ENCODE measurements at places on chromosomes 12 and 14.

DNA sequence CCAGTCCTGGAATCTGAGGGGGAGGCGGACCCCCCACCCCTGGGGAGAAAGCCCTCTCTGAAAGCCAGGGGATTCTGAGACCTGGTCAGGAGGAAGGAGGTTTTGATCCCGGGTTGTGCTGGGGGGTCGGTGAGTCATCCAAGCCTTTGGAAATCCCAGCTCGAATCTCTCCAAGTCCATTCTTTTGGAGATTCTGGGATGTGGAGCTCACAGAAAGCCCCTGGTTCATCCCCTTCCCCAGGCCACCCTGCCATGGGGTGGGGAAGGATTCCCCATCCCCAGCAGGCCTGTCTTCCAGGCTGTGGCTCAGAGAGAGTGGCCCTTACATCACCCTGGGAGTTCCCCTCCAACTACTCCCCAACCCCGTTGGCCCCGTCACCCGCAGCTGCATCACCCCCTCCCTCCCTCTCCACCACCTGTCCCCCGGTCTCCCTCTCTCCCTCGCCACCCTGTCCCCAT is 14.3 kb downstream of the EXOC3L4 start:
- peak; percentile 63 for DNase-seq

DNA sequence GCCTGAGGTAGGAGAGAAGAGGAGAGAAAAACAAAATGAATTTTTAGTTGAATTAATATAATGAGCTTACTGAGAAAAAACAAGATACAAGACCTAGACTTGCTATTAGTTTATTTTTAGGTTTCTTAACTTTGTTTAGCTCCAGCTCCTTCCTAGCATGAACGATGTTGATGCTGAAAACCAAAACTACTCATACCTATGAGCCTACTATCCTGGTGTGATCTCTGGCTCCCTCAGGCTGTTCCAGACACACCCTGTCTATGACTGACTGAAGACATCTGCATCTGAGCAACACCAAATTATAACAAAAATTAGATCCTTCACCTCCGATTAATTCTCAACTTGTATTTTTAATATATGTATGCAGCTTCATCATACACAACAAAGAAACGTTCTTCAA is 190.4 kb downstream of the SLC5A8 start:
- no peak for DNase-seq

DNA sequence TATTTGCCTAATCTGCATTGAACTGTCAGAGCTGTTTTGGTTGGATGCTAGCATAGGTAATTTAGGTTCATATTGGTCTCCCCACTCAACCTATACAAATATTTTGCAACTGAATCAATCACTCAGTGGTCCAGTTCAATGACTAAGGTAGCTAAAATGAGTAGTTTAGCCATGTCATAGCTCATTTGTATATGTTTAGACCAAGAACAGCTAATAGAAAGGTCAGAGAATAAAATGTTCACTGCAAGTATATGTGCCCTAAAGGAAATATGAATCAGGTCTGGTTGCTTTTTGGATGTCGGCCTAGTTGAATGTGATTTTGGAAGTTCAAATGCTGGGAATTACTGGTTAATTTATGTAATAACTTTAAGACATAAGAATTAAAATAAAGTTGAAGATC is 883.9 kb downstream of the LRFN5 start:
- no peak for DNase-seq

GRCh38 chr14:29453045-29453444 is 474.6 kb downstream of the PRKD1 start:
- no peak for DNase-seq

GRCh38 chr14:98957211-98958047 is 314.6 kb downstream of the BCL11B start:
- peak; percentile 63 for DNase-seq

Measured in hindlimb muscle (tissue), 1 donor.